ENCODE measurements at places on chromosomes 11 and 22.

DNA sequence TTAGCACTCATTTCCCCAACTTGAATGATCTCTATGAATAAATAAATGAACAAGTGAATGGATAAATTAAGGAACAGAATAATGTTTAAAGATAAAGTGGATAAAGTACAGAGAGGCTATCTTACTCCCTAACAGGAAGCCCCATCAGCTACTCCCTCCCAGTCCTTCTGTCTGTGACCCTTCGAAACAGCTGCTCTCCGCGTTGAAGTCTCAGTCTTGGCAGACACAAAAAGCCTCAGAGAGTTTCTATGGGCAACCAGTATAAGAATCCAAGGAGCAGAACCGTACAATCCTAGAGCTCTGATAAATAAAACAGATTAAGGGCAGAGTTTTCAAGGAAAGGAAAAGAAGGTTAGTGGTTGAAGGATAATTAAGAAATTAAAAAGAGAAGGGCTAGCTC lies 35.0 kb downstream of the GUCY1A2 start:
- DNase-seq = no peak

DNA sequence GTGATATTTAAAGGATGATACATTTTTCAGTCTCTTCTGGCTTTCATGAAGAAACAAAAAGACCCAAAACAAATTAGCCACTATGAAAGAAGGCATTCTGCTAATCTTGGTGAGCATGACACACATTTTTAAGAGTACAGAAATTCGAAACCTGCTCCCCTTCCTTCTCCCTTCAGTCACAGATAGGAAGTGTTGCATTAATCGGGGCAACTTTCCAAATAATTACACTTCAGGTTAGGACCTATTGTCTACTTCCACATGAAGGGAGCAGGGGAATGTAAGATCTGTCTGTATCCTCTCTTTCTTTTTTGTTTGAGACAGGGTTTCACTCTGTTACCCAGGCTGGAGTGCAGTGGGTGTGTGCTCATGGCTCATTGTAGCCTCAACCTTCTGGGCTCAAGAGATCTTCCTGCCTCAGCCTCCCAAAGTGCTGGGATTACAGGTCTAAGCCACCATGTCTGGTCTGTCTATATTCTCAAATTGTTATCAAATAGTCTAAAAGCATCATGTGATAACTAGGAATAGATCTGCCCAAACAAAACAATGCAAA lies 45.8 kb downstream of the NCAM1 start:
- no peak for DNase-seq

DNA sequence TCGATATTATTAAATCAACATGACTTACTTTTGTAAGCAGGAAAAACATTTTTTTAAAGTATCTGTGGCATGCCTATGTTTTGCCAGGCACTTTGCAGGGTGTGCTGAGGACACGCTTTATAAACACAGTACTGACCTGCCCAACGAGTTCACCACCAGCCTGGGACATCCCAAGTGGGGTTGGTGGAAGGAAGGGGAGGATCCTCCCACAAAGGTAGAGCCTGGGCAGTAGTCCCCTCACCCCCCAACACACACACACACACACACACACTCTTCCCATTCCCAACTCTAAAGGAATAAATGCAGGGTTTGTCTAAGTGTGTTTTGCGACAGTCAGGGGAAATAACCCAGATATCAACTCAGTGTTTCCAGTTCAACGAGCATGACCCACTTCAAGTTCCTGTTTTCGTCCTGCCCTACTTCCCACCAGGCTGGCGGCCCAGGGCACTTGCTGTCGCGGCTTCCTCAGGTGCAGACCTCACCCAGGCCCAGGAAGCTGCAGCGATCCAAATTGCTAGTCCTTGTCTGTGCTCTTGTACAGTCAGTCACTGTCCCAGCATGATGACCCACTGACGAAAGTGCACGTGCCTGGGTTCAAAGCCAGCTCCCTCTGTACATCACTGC lies 3.1 kb downstream of the CERK start:
- no peak for DNase-seq

GRCh38 chr11:60771879-60772525 lies 13.1 kb upstream of the MS4A10 start:
- DNase-seq = no peak

Measured in NCI-H1436 (cell line).